Activated CD4-positive, CD25-positive, alpha-beta regulatory T cell (primary cell): ENCODE measurements at places on chromosomes 1 and 21.

DNA sequence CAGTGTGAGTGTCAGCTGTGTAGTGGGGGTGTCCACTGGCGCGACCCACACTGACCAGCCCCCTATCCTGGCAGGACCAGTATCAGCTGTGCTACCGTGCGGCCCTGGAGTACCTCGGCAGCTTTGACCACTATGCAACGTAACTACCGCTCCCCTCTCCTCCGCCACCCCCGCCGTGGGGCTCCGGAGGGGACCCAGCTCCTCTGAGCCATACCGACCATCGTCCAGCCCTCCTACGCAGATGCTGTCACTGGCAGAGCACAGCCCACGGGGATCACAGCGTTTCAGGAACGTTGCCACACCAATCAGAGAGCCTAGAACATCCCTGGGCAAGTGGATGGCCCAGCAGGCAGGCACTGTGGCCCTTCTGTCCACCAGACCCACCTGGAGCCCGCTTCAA lies 28.1 kb upstream of the KDM4A start:
- DNase-seq: no peak

GRCh38 chr1:23178950-23179349 lies 10.3 kb upstream of the LUZP1 start:
- DNase-seq: no peak

DNA sequence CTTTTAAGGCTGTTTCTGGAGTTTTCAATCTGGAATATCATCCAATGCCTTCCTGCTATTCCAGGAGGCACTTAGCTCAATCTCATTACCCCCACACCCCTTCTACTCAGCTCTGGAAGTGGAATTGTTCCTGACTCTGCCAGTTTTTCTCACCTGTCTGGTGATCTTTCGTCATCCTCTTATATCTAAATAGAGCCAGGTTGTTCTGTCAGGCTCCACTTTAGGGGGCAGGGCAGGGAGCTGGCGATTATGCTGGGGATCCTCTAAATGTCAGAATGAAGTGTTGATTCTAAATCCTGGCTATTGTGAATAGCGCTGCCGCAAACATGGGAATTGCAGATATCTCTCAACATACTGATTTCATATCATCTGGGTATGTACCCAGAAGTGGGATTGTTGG lies 63.6 kb upstream of the ETV3 start:
- no peak for DNase-seq

- no peak for DNase-seq
Observed at GRCh38 chr1:9250411-9251381, 16.1 kb downstream of the H6PD start.

DNA sequence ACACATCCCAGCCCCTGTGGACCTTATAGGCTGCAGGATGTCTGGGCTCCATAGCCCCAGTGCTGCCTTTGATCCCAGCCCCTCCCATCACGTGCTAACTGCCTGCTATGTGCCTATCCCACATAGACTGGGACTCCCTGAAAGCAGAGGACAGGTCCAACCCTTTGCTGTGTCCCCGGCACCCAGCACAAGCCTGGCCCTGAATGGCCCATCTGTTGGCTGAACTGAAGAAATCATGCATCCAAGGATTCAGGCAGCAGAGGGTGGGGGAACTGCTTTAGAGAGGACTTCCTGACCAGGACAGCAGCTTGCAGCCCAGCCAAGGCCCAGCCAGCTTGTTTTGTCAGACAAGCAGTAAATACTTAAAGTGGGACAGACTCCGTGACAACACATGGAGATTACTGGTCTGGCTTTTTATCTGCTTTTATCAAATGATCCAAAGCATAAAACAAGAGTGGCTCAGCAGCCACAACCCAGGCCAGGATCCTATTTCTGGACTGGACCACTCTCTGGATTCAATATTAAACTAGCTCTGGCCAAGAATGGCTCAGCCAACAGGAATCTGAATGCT lies 69.3 kb downstream of the GLIS1 start:
- DNase-seq: no peak

DNA sequence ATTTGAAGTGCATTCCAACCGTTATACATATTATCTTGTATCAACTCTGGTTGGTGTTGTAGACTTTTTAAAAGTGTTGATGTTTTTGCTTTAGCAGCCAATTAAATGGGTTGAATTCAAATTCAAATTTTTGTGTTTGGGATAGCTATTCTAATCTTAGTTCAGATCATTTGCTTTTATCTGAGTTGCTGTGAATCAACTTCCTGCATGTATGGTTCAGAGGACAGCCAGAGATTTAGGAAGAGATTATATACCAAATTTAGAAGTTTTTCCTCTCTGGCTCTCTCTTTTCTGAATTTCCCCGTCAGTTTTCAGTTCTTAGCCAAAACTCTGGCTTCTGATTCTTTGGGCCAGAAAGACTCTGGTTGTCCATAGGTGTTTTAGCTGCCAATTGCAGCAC lies 415.5 kb downstream of the NUF2 start:
- no peak for DNase-seq
